ENCODE measurements at places on chromosomes 11 and 22.

DNA sequence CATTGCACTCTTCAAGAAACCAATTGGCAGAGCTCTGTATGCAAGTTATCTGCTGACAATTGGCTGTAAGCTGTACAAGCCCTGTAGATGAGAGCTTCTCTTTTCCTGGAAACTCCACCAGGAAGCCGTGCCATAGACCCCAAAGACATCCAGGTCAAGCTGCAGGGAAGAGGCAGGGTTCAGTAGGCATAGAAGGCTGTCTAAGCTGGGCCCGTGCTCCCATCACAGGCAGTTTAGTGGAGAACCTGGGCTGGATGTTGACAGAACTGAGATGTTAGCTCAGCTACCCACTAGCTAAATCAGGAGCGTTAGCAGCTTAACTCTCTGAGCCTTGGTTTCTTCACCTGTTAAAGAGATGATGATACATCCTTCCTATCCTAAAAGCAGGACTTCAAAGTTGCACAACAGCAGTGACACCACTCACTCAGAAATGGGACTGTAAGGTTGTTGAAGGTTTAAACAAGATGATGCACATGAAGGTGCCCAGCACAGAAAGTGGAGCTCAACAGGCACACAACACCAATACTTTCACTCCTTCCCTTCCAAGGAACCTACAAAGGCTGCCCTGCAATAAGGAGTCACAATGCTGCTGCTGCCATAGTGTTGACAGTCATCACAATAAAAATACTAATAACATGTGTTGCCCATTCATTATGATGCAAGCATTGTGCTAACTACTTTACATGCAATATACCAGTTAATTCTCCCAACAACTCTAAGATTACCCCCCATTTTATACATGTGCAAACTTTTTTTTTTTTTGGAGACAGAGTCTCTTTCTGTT is 115.4 kb downstream of the ZBTB16 start:
- no peak for DNase-seq

GRCh38 chr11:123323568-123323967 is 106.5 kb upstream of the GRAMD1B start:
- no peak for DNase-seq

- DNase-seq, result no peak
Measured at GRCh38 chr22:23715806-23716375, 25.1 kb downstream of the RGL4 start.

GRCh38 chr22:27737521-27737920 is 64.0 kb downstream of the MN1 start:
- no peak for DNase-seq

- DNase-seq, result no peak
Measured at GRCh38 chr11:116244889-116245288, 527.9 kb downstream of the BUD13 start.

GRCh38 chr11:15473954-15474837 is 359.5 kb downstream of the INSC start:
- DNase-seq, result no peak

DNA sequence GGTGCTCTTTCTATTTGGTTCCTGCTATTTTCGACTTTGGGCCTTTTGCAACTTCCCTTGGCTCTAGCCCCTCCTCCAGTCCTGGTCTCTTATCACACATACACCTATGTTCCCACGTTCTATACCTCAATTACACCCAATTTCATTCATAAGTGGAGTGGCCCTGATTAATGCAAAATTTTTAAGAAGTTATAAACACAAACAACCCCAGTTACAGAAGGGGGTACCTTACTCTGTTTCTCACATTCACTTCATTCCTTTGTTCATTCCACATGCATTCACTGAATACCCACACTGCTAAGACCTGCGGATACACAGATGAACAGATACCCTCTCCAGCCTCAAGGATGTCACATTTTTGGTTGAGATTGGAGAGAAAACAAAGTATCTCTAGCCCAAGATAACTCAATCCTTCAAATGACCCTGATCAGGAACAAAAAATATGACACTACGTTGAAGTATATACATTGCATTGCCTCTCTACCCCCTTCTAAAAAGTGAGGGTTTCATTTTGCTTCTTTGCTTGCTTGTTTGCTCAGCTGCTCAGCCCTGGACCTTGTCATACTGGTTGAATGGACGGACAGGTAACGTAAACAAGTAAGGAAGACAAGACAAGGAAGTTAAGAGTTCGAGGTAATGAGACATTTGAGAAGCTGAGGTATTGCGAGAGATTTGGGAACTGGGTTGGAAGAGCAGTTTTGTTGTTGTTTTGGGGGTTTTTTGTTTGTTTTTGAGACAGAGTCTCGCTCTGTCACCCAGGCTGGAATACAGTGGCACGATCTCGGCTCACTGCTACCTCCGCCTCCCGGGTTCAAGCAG is 3.6 kb upstream of the VPS37C start:
- no peak for DNase-seq

DNA sequence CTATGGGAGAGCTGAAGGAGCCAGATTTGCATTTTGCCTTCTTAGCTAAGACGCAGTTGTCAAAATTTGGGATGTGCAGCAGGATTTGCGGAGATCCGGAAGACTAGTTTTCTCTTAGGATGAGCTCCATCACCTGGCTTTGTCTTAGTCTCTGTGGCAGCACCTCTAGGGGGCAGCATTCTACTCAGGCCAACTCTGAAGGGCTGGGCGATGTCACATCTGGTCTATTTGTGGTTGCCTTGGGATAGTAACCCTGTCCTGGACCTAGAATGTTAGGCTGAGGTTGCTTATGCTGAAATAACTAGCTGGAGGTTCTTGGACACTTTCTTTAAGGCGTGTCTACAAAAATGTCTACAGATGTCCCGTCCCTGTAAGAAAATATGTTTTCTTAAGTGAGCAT is 116.2 kb downstream of the FAT3 start:
- DNase-seq, result no peak

DNA sequence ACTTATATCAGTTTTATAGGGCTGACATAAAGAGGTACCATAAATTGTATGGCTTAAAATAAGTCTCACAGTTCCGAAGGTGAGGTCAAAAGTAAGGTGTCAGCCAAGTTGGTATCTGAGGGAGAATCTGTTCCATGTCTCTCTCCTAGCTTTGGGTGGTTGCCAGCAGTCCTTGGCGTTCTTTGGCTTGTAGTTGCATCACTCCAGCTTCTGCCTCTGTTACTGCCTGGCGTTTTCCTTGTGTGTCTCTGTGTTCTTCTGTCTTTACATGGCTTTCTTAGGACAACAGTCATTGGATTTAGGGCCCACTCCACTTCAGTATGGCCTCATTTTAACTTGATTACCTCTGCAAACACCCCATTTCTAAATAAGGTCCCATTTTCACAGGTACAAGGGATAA is 16.7 kb downstream of the MMP7 start:
- no peak for DNase-seq

DNA sequence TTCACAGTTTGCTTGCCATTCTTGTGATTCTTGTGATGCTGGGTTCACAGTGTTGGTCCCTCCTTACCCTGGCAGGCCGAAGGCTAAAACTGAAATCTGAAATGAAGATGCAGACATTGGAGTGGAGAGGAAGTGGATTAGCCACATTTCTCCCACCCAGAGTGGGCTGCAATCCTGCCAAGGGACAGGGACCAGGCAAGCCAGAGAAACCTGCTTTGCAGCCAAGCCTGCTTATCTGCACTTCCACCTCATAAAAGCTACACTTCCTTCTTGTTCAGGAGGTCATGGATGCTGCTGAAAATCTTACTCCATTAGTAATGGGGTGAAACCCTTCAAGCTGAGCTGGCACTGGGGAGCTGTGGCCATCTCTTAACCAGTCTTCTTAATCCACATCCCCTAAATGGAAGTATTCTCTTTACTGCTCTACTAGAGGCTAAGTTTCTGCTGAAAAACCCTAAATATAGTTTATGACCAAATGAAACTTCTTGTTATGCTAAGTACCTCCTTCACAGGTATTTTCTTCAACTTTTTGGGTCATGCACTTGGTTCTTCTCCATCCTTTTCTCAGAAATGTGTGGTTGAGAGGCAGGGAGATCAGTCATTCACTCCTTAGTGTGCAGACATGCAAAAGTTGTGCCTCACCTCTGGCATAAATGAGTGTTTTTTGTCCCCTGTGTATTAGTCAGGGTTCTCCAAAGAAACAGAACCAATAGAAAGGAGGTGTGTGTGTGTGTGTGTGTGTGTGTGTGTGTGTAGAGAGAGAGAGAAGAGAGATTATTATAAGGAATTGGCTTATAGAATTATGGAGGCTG is 133.9 kb upstream of the BMAL1 start:
- no peak for DNase-seq

GRCh38 chr11:95092549-95093324 is 3.1 kb downstream of the ENDOD1 start:
- no peak for DNase-seq

DNA sequence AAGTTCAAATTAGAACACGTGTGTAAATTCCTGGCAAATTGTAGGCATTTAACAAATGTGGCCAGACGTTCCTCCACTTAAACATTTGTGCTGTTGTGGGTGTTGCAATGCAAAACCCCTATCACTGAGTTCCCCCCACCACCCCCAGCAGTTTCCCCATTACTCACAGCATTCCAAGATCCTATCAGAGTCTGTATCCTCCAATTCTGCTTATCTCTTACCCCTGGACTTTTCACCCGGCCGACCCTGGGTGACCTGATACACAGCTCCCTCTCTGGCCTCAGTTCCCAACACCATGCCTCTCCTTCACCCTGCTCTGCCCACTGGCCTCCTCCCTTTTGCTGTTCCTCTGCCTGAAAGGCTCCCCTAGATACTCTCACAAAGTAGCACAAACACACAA is 31.4 kb upstream of the AQP11 start:
- no peak for DNase-seq

- DNase-seq, result no peak
Measured at GRCh38 chr11:79413268-79413667, 27.6 kb downstream of the TENM4 start.

- no peak for DNase-seq
Measured at GRCh38 chr22:44994399-44995104, 15.3 kb downstream of the PHF21B start.

DNA sequence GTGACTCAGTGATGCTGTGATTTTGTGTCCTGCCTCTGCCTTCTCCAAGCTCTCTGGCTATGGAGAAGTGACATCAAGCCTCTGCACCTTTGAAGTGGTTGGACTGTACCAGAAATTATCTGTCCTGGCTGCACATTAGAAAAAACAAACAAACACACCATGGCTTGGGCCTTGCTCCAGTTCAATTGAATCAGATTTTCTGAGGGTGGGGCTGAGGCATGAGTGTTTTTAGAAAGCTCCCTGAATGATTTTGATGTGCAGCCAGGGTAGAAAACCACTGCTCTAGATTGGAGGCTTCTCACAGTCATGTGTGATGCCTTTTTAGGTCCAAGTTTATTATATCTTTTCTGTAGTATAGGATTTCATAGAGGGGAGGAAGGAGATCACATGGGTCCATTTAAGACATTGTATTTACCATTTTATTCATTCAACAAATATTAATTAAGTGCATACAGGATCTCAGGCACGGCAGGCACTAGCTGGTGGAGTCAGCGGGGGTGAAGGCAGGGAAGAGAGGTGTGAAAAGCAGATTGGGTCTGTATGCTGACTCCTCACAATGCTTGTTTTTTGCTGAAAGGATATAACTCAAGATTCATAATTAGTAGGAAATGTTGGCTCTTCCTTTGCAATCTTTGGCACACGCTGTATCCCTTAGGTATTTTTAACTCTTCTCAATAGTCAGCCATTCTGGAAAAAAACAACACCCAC is 7.1 kb upstream of the VSTM5 start:
- DNase-seq, result no peak

- DNase-seq, result no peak
Measured at GRCh38 chr11:16392616-16393015, 36.3 kb upstream of the SOX6 start.

DNA sequence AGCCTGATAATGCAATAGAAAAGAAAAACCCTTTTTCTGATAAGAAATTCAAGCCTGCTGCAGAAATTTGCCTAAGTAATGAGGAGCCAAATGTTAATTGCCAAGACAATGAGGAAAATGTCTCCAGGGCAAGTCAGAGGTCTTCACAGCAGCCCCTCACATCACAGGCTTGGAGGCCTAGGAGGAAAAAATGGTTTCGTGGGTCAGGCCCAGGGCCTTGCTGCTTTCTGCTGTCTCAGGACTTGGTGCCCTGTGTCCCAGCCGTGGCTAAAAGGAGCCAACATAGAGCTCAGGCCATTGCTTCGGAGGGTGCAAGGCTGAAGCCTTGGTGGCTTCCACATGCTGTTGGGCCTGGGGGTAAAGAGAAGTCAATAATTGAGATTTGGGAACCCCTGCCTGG is 131.3 kb downstream of the LARGE1 start:
- DNase-seq, result no peak

GRCh38 chr11:79269611-79270307 is 171.1 kb downstream of the TENM4 start:
- DNase-seq, result no peak

- no peak for DNase-seq
Measured at GRCh38 chr11:117830072-117830471, 5.5 kb upstream of the FXYD2 start.

- DNase-seq, result peak; percentile 26
Measured at GRCh38 chr11:57249384-57250319, 12.6 kb upstream of the APLNR start.

- DNase-seq, result no peak
Measured at GRCh38 chr11:134742224-134742612, 330.2 kb upstream of the B3GAT1 start.

DNA sequence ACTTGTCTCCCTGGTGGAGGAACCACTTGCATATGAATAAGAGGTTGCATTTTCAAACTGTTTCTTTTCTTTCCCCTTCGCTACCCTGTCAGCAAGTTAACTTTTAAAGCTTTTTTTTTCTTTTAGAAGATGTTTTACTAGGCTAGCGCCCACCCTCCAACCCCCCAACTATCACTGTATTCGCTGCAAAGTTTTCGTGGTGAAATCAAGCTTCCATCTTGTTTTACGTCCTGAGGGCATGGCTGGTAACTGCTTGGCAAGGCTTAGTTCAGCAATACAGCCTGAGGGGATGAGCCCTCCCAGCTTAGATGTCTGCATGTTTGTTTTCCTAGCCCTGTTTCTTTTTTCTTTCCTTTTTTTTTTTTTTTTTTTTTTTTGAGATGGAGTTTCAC is 1359.3 kb downstream of the LRRC4C start:
- no peak for DNase-seq

DNA sequence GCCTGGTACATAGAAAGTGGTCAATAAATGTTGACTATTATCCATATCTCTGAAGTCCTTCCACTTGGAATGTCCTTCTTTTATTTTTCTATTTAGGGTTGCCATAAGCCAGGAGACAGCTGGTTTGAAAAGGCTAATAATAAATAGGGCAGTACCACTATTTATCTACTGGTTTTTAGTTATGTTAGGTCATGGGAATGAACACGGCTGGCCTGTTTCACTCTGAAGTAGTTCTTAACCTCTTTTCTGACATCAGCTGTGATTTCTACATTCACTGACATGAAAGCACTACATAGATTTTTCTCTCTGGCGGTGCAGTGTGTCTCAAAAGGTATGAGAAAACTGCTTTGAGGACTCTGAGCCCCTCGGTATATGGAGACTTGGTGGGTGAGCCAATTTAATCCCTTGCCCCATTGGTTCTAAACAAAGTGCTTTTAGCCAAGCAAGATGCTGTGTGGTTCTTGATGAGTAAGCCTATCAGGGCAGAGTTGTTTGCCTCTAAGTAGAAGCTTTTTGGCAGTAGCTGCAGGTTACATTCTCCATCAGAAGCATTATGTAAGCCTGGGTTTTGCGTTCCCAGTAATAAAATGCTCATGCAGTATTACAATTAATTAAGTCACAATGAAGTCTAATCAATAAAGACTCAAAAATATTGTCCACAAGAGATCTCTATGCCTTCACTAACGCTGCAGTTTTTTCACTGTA is 48.7 kb upstream of the APOA1 start:
- DNase-seq, result no peak
